Ovary (tissue), 10 donors: ENCODE measurements at places on chromosomes 5 and 9. TPM values are rescaled to one million over a fixed set of nuclear protein-coding genes. Genes with fewer than 3 reads are reported as not detected.

IL6ST gene
- 45.9 TPM for polyA plus RNA-seq

PCDHGA4 gene
- 1.2 TPM for polyA plus RNA-seq

GRIA1 gene
- 0.57 TPM for polyA plus RNA-seq

GNA14 gene
- 9.2 TPM for polyA plus RNA-seq

TAF11L10 gene
- not detected for polyA plus RNA-seq
